ENCODE measurements at places on chromosomes 11 and 22.

DNA sequence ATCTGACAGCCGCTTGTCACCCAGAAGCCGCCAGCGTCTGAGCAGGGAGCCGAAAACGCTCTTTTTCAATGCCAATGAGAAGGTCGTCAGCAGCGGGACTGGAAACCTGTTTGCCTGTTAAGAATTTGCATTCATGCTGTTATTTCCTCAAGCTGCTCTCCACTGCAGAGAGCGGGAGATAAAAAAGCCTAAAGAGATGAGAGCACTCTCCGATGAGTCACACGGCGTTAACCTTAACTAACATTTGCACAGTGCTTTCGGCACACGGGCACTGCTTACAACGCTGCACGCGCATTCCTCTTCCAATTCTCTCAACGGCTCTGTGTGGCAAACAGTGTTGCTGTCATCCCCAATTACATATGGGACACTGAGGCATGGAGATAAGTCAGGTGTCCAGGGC, 40.0 kb upstream of the RTL6 start:
- DNase-seq = no peak

- DNase-seq = no peak
Observed at GRCh38 chr22:21738081-21738480, 2.5 kb upstream of the YPEL1 start.

- no peak for DNase-seq
Observed at GRCh38 chr22:27317971-27318428, 483.6 kb downstream of the MN1 start.

DNA sequence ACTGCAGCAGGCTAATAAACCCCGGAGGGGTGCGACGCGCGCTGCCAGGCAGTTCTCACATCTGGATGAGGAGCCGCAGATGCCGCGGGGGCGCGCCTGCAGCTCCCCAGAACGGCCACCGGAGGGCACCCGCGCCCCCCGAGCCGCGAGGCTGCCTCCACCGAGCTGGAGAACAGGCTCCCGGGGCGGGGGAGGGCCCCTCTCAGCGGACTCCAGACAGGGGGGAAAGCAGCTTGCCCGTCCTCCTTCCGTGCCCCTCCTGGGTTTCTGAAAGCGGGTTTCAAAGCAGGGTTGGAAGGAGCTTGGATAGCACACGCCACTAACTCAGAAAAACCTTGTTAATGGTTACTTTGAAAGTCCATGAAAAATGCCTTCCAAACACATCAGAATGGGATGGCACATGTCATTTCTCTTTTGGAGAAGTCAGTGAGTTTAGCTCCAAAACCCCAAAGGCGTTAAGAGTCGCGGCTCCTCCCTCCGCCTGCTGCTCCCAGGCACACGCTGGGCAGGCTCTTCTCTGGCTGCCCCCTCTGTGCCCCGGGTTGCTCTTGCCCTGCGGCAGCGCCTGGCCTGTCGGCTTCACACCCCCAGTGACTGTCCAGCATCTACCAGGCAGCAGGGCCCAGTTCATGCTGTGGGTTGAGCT, 317.8 kb downstream of the NTM start:
- peak; percentile 98 for DNase-seq

- DNase-seq = no peak
Observed at GRCh38 chr22:50425179-50425916, 49.5 kb downstream of the SBF1 start.

Measured in H7 (cell line).